ENCODE measurements at places on chromosomes 2 and 18. TPM values are rescaled to one million over a fixed set of nuclear protein-coding genes. Genes with fewer than 3 reads are reported as not detected.

RIOK3 gene
- 78.6 TPM for total RNA-seq

CPO gene
- total RNA-seq: 0.63 TPM

PCARE gene
- total RNA-seq: 0.02 TPM

NT5C1B gene
- not detected for total RNA-seq

ITPRIPL1 gene
- total RNA-seq: 1.2 TPM

SULT1C4 gene
- total RNA-seq: 0.84 TPM

DNA sequence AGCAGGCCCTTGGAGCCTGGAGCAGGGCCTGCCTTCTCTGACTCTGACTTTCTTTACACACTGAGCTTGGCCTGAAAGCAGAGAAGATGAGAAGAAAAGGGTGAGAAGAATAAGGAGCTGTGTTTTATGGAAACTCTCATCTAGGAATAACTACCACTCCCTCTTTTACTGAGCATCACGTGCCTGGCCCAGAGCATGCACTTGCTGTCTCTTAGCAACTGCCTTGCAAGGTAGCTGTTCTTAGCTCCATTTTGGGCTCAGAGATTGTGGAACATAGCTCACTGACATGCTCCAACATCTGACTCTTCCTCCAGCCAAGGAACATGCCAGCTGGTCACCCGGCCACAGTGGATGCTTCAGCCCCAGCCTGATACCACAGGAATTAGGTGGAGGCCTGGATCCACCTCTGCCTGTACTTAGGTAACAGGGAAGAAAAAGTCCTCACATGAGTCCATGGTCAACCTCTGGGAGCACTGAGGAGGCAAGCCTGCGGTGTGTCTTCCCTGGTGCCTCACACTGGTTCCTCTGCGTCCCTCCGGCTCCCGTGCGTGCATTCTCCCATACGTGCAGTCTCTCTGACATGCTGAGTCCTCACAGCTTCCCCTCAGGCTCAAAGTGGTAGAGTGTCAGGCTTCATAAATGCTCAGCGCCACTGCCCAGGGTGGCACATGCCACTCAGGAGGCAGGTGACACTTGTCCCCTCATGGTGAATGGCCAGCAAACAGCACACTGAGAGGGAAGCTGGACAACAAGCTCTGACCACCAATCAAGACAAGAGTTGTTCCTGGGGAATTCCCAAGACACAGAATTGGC is 35.7 kb downstream of the AMER3 start:
- no peak for DNase-seq

DNA sequence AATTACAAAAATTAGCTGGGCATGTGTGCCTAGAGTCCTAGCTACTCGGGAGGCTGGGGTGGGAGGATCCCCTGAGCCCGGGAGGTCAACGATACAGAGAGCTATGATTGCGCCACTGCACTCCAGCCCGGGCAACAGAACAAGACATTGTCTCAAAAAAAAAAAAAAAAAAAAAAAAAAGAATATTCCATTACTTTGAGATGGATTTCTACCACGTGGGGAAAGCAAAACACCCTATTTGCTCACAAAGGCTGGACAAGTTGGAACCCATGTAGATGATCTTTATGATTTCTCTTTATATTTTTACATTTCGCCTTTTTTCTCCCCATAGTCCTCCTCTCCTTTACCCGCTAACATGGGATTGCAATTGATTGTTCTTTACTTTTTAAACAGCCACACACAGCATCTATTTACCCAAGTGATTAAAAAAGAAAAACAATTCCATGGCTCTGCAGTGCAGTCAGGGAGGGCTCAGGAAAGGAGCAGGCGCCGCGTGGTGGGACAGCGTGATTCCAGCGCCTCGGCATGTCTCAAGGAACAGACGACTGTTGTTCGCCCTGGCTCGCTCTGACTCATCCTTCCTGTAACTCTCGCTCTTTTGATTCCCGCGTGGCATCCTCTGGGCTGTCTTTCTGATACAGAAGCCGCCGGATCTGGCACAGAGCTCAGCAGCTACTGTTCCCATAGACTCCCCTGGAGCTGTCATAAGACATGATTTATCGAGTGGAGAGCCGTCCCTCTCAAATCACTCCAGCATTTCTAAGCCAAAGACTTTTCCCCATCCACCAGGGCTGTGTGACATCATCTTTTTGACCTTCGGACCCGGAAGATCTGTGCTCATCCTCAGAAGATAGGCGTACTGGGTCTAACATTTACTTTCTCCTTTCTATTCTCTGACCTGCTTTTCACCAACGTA is 230.4 kb upstream of the AGAP1 start:
- DNase-seq: peak; percentile 85

- no peak for DNase-seq
These were observed 111.8 kb downstream of the FSHR start for GRCh38 chr2:49042488-49042887.

GRCh38 chr2:102304268-102304667 is 7.1 kb upstream of the IL1RL1 start:
- no peak for DNase-seq

GRCh38 chr18:4639628-4640310 is 184.7 kb upstream of the DLGAP1 start:
- no peak for DNase-seq

GRCh38 chr2:25302758-25303375 is 38.9 kb downstream of the DNMT3A start:
- no peak for DNase-seq

GRCh38 chr18:46418663-46419260 is 238.3 kb downstream of the LOXHD1 start:
- peak; percentile 64 for DNase-seq

All from psoas muscle (tissue), 8 donors.